ENCODE measurements at places on chromosomes 2 and 18.

DNA sequence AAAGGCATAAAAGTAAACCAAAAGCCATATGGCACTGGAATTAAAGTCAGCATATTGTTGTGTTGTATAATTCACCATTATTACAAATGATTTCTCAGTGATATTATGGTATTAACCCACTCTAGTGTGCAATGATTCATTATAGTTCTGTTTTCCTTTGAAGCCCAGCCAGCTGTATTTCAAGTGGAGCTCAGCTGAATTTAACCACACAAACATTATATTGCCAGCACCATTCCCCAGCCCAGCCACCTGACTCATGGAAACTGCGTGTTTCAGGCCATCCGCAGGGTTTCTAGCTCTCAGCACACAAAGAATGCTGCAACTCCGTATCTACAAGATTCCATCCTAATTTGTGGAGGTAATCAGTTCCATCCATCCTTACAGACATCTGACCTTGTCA lies 166.8 kb upstream of the CHAC2 start:
- DNase-seq: no peak

GRCh38 chr2:69017080-69017479 lies 4.1 kb downstream of the ANTXR1 start:
- DNase-seq: no peak

GRCh38 chr2:30711646-30712085 lies 95.6 kb downstream of the CAPN13 start:
- peak; percentile 65 for DNase-seq

GRCh38 chr2:60707750-60708371 lies 48.2 kb upstream of the PAPOLG start:
- no peak for DNase-seq

GRCh38 chr2:108082978-108083377 lies 96.7 kb downstream of the SLC5A7 start:
- no peak for DNase-seq

- no peak for DNase-seq
Observed at GRCh38 chr2:205684871-205685313, 2.6 kb downstream of the NRP2 start.

- DNase-seq: no peak
Observed at GRCh38 chr2:27925766-27926472, 35.4 kb downstream of the BABAM2 start.

DNA sequence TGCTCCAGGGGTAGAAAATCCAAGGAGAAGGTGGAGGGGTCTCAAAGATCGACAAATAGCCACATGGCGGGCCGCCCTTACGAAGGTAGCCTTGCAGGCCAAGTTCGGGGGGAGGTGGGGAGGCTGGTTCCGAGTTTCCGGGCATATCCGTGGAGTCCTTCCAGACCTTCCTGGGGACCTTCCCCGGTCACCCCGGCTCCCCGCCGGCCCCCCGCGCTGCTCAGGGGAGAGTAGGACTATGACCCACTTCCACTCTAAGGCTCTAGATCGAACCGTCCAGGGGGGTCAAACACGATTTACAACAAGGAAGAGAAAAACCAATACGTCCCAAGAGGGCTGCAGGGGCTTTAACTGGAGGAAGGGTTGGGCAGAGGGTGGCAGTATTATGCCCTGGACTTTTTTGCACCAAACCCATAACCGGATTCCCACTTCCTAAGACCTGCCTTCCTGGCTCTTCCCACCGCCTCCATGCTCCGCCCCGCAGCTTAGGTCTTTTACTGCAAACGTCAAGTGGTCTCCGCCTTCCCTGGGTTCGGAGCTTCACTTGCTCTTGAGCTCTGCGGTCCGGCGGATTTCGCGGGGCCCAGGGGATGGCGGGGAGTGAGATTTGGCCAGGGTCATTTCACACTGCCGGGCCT lies 779 bp upstream of the LYPD6 start:
- no peak for DNase-seq

DNA sequence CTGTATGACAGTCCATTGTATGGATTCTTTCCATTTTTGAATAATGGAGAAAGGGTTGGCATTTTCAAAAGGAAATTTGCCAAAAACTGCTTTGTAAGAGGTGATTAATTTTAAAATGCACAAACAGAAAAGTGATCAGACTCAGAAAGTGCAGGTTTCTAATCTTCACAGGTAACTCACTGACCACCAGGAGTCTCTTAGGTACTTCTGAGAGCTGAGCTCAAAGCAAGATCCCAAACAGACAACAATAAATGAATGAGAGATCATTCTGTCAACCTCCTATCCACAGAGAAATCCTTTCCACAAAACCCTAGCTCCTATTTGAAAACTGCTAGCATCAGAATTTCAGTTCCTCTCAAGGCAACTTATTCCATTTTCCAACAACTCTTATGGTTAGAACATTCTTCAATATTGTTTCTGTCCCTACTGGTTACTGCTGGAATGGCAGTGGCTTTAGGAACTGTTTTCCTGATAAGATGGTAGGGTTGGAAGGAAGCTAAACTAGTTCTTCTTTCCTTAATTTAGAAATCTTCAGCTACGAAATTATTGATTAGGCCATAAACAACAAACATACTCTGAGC lies 20.6 kb upstream of the HAAO start:
- no peak for DNase-seq

- DNase-seq: no peak
Observed at GRCh38 chr2:101776172-101777043, 78.9 kb downstream of the MAP4K4 start.

- DNase-seq: no peak
Observed at GRCh38 chr2:169366066-169366465, 3.7 kb upstream of the LRP2 start.

DNA sequence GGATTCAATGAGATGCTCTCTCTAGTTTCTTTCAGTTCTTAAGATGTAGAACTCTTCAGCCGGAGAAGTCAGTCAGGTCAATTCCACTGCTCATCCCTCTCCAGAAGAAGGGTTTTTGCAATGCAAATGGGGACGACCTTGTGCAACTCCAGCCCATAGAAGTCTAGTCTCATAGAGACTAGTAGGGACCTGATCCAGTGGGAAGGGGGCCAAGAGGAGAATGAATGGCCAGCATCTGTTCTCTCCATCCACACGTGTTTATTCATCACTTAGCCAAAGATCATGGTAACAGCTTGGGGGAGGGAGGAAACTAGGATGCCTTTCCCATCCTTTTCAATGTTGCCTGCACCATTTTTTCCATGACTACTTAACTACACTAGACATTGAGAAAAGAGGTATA lies 120.2 kb downstream of the LAMA3 start:
- no peak for DNase-seq

GRCh38 chr2:54574860-54575247 lies 118.7 kb downstream of the SPTBN1 start:
- no peak for DNase-seq

- DNase-seq: no peak
Observed at GRCh38 chr2:69789772-69790600, 39.5 kb upstream of the GMCL1 start.

DNA sequence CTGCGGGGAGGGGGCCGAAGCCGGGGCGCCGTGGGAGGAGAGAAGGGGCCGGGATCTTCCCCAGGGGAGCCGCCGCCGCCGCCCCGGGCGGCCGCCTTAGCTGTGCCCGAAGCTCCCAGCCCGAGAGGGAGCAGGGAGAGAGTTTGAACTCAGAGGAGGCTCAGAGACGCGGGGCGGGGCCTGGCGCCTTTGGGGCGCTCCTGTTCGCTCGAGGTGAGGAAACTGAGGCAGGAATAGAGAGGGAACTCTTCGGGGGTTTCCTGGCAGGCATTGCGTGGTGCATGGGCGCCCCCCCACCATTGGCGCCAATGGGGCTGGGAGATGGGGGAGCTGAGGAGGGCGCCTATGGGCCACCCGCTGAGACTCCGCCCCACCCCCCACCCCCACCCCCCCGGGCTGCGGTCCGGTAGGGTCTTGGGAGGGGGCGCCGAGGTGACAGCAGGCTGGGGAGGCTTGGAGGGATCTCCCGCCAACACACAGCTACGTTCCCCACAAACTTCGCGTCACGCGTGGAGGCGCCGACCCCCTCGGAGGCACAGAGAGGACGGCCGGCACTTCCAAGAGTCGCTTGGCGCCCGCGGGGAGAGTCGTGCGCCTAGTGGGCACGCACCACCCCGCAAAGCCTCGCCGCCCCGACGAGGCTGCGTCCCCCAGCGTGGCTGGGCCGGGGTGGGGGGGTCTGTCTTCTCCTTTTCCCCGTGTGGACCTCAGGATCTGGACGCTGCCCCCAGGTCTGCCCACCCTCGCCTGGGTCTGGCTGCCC lies 680 bp downstream of the CTDSP1 start:
- no peak for DNase-seq

DNA sequence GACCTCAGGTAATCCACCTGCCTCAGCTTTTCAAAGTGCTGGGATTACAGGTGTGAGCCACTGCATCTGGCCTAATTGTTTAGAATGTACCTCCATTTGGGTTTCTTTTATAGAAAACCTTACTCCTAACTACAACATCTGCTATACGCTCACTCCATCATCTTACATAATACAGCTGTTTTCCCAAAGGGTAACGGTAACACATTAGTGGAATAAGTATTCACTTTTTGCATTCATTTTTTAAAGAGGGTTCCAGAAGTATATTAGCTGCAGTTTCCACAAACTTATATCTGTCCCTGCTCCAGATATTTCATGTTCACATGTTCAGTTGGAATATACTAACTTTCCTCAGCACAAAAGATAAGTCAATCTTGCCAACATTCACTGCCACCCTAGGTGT lies 640.1 kb upstream of the FSHR start:
- no peak for DNase-seq

DNA sequence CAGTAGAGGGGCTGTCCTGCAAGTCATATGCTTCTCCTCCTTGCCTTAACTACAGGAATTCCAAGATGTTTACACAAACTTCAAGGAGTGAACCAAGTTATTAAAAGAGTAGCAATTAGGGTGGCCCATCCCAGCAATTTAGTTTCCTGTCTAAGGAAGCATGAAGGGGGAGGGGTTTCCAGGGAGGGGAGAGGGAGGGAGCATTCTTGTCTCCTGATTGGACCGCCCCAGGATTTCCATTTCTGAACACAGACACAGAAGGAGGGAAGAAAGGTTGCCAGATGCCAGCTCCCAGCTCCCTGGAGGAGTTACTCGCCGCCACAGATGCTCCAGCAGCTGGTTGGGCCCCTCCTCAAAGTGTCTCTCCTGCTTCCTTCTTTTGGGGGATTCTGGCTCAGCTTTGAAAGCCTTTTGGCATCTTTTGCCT lies 107.6 kb downstream of the TRIB2 start:
- DNase-seq: no peak

- DNase-seq: no peak
Observed at GRCh38 chr2:163800951-163801381, 65.2 kb upstream of the FIGN start.

DNA sequence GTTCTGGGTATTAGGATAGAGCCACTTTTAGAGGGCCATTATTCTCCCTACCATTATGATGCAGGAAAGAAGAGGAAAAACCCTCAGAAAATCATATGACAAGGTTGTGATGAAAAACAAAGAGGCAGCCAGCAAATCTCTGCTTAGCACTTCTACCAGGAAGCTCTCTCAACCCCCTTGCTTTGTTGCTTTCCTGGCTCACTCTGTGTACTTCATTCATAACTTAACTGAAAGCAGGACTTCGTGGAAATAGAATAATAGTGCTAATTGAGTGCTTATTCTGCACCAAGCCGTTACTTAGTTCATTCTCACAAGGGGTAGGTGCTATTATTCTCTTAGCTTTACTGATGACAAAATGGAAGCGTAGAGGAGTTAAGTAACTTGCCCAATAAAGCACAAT lies 354.1 kb downstream of the HRH4 start:
- DNase-seq: no peak

- DNase-seq: no peak
Observed at GRCh38 chr2:122545821-122546220, 790.4 kb downstream of the TSN start.

GRCh38 chr2:126908721-126909177 lies 10.1 kb downstream of the TEX51 start:
- no peak for DNase-seq

DNA sequence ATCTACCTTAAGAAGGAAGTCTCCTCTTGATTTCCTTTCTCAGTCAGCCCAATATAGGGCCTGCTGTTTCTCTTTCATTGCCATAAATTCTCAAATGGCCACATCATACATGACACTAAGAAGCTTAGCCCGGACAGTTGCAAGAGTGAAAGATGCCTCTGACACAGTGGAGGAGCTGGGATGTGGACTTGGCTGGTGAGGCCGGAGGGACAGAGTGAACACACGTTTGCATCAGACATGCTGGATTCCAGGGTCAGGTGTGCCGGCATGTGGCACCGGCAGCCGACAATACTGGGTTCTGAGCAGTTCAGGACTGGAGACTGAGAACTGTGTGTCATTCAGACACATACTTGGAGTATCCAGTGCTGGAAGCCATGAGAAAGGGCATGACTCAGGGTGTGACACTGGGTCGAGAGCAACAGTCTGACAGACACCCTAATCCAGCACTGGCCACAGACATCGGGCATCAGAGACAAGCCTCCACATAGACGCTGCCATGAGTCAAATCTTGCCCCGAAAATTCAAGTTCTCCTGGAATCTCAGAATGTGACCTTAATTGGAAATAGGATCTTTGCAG lies 31.4 kb downstream of the TIMM21 start:
- DNase-seq: no peak

DNA sequence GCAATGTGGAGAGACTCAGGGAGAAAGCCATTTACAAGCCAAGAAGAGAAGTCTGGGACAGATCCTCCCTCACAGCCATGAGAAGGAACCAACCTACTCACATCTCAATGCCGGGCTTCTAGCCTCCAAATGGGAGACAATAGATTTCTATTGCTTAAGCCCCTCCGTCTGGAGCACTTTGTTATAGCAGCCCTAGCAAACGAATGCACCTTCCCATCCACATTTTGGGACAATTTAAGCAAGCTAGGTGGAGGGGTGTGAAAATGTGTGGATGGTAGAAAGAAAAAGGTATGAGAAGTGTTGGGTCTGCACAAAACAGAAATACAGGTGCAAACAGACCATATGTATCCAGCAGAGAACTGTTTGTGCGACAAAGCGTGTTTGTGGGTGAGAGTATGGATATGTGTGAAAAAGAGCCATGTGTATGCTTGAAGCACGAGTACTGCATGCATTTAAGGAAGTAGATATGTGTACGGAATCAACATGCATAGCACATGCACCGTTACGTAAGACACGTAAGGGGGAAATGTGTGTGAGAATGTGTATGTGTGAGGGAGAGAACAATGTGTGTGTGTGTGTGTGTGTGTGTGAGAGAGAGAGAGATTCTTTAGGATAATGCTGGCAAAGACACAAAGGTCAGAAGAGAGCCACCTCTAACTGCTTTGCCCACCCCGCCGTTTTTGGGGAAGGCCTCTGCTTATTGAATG lies 13.1 kb upstream of the E2F6 start:
- no peak for DNase-seq

Measured in activated CD4-positive, alpha-beta T cell treated with anti-CD3 and anti-CD28 coated beads for 1 hour (primary cell).